ENCODE measurements at places on chromosomes 12 and 14.

DNA sequence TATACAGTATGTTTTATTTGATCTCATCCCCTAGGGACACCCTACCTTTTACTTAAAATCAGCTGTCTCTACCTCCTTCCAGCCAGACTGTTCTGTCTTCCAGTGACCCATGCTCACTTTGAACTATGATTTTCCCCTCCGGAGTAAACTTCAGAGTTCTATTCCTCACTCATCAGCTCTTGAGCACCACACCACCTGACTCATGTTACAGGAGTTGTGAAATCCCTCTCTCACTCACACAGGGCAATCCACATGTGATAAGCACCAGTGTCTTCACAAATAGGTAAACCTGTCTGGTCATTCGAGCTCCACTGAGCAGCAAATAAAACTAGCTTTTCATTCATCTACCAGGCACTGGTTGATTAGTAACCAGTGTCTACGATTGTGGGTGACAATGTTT lies 177.3 kb upstream of the BMP4 start:
- DNase-seq = no peak

DNA sequence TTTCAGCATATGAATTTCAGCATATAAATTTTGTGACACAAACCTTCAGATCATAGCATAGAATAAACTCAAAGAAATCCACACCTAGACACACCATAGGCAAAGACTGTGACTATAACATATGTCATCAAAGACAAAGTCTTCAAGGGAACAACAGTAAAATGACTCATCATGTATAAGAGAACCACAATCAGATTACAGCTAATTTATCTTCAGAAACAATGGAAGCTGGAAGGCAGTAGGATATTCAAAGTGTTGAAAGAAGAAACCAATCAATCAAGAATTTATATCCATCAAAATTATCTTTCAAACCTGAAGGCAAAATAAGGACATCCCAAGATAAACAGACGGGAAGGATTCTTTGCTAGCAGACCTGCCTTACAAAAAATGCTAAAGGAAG lies 29.0 kb downstream of the DLK1 start:
- DNase-seq = no peak

DNA sequence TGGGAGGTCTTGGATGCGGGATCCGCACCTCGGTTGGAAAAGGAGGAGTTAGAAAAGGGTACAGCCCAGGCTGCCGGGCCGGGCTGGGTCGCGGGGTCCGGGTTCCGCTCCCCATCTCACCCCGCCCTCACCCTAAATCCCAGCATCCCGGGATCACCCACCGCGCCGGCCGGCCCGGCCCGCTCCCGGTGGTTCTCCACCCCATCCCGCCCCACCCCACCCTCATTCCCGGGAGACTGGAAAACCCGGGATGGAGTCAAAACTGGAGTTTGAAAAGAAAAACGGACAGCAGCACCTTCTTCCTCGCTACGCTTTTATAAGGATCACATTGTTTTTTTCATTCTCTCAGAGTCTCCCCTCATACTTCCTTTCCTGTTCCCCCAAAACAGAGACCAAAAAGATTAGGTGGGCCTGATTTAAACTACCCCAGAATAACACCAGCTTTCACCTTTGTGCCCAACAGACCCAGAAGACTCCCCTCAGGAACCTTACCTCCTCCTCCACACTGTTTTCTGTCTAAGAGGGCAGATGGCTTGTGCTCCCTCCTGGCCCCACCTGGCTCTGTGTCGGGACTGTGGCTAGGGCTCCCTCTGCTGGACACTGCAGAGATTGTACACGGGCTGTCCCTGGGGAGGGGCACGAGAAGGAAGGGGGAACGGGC lies 2.8 kb downstream of the GLI1 start:
- DNase-seq = peak; percentile 89

DNA sequence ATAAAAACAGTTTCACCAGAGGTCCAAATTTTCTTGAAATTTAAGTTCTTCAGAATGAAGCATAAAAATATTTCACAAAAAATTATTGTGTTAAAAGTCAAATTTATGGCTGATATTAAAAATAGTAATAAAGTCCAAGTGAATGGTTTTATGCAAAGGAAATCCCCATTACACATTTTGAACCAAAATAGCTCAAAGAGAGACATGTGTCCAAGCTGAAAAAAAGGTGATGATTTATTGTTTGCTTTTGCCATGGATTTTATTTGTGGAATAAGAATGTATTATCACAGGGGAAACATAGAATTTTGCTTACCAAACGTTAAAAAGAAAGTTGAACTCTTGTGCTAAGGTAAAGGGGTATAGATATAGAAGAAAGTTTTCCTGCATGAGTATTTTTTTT lies 4.6 kb downstream of the FOXG1 start:
- DNase-seq = no peak

DNA sequence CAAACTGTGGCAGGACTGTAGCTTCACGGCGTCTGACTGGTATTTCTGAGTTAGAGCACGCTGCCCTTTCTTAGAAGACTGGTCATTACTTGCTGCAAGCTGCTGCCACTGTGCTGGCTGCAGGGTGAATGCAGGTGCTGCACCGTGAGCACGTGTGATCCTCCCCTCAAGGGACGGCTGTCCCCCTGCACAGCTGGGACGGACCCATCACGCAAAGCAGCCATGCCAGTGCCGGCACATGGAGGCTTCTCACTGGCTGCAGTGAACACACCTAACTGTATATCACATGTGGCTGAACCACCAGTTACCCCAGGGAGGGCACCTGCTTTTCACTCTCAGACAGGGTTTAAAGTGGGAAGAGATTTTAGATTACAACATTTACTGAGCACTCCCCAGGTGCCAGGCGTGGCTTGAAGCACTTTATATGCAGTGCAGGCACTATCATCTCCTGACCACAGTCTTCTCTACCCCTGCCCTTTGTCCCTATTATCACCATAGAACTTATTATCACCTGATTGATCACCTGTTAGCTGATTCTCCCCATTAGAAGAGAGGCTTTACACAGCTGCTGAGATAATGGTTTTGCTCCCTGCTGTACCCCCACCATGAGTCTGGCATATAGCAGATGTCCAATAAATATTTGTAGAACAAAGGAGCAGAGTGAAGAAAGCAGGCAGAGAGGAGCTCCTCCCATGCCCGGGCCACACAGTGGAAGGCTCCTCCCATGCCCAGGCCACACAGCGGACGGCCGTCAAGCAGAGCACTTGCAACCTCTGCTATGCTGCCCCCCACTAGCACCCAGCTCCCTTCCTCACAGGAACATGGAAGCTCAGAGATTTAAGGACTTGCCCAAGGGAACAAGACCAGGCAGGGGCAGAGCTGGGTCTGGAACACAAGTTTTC lies 25.9 kb downstream of the SLC25A47 start:
- no peak for DNase-seq

GRCh38 chr12:110379197-110379596 lies 24.3 kb downstream of the ANAPC7 start:
- no peak for DNase-seq

- DNase-seq = no peak
Measured at GRCh38 chr12:101919447-101919846, 42.1 kb downstream of the DRAM1 start.

Measured in stimulated activated CD4-positive, alpha-beta T cell treated with anti-CD3 and anti-CD28 coated beads, Interleukin-12 subunit alpha, Interleukin-12 subunit beta, amount 100 ng/mL, for 24 hours (primary cell).